Mesenchymal stem cell (in vitro differentiated cells and primary cell): ENCODE measurements at places on chromosomes 1 and 21.
A peak's percentile ranks its signal among the peaks of the same experiment; 100 is the strongest.

GRCh38 chr1:61654067-61654466 lies 70.9 kb downstream of the TM2D1 start:
- DNase-seq: no peak

DNA sequence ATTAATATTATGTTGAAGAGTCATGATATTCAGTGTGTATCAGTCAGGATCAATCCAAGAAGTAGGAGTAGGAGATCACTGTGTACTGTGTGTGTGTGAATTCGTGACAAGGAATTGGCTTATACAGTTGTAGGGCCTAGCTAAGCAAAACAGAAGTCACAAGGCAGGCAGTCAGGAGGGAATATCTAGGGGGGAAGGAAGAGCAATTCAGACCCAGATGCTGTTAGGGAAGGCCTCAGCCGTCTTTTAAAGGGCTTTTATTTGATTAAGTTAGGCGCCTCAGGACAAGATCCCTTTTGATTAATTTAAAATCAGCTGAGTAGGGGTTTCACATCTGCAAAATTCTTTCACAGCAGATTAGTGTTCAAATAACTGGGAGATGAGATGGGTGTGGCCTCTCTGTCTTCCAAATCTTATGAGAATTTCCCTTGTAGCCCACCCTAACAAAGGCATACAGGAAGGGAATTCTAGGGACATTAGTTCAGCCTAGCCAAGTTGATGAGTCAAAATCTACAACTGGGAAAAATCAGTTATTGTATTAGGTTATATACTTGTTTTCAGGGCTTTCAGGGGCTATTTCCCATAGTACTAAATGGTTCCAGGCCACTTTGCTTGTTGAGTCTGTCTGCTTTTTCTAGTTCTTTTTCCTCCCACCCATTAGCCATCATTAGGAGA lies 47.4 kb downstream of the ALG6 start:
- DNase-seq: no peak

- DNase-seq: no peak
Observed at GRCh38 chr1:200654660-200655059, 15.0 kb downstream of the DDX59 start.

- DNase-seq: no peak
Observed at GRCh38 chr1:91171898-91172297, 150.1 kb upstream of the ZNF644 start.

- peak; percentile 50 for DNase-seq
Observed at GRCh38 chr1:53987880-53988279, 30.1 kb downstream of the LDLRAD1 start.

GRCh38 chr1:113787663-113788062 lies 24.6 kb downstream of the RSBN1 start:
- no peak for DNase-seq

DNA sequence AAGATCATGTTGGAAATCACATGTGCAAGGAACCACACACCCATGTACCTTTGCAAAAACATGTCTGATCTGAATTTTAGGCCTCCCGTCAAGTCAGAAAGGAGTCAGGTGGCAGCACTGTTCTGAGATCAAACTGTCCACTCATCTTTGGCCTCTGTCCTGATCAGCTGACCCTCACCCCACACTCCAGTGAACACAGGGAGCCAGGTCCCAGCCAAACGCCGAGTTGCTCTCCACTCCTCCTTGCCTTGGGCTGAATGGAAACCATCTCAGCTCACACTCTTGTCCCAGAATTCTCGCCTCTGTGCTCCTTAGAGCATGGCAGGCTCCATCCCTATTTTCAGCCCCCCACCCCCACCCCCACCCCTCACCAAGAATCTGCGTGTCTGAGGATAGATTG lies 4.6 kb upstream of the RNF186 start:
- DNase-seq: no peak

DNA sequence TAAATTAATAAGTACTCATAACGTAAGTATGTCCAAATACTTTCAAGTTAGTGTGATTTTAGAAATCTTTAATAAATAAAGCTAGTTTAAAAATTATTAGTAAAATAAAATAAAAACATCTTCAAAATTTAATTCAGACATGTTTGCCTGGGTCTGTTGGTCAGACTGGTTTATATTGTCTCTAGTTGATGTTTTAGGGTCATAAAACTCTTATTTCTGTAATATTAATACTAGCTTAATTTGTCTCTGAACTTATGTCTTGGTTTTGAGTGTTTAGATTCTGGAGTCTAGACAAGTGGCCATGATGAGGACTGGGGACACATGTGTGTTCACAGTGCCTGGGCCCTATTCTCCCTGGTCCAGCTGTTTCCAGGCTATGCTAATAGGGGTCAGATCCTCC lies 184.5 kb upstream of the TNR start:
- no peak for DNase-seq

DNA sequence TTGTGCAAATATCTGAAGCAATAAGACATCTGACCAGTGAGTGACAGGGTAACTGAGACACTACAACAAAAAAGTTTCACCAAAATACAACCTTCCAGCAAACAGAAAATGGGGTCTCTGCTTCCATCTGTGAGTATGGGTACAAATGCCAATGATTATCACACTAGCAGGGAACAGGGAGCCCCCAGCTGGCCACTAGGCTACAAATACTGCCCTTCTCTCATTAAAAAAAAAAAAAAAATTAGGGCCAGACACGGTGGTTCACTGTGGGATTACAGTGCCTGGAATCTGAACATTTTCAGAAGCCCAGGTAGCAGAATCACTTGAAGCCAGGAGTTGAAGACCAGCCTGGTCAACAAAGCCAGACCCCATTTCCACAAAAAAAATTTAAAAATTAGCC lies 48.4 kb upstream of the EDARADD start:
- no peak for DNase-seq

GRCh38 chr1:190262538-190262937 lies 215.1 kb downstream of the BRINP3 start:
- no peak for DNase-seq

GRCh38 chr1:193365966-193366365 lies 179.6 kb upstream of the B3GALT2 start:
- DNase-seq: no peak

- peak; percentile 49 for DNase-seq
Observed at GRCh38 chr1:234600418-234601281, 9.3 kb downstream of the IRF2BP2 start.

DNA sequence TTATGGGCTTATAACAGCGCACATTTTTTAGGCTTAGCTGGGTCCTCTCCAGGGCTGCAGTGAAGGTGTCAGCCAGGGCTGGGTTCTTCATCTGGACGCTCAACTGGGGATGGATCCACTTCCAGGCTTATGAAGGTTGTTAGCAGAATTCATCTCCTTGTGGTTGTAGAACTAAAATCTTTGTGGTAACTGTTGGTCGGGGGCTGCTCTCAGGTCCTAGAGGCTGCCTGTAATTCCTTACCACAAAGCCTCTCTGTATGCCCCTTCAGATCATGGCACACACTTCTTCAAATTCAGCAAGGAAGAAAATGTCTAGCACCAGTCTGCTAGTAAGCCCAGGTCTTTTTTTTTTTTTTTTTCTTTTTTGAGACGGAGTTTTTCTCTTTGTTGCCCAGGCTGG lies 40.9 kb upstream of the EPS8L3 start:
- no peak for DNase-seq

GRCh38 chr1:229011022-229011421 lies 259.9 kb upstream of the RAB4A start:
- DNase-seq: peak; percentile 39

DNA sequence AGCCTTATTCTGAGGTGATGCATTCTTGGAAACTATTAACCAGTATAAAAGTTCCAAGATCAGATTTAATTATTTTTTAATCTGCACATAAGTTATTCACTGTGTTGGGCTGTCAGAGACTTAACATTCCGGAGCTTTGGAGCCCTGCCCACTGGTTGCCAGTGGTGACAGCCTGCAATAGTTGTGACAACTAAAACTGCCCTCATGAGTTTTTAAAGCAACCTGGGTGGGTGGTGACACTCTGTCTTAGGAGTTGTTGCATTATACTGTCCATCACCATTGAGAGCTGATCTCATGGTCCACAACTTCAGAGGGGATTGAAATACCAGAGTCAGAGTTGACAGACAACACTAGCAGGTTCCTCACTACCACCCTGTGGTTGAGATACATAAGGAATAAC lies 653.9 kb upstream of the USP24 start:
- DNase-seq: no peak

- DNase-seq: no peak
Observed at GRCh38 chr1:203059485-203059884, 26.3 kb downstream of the MYOG start.

DNA sequence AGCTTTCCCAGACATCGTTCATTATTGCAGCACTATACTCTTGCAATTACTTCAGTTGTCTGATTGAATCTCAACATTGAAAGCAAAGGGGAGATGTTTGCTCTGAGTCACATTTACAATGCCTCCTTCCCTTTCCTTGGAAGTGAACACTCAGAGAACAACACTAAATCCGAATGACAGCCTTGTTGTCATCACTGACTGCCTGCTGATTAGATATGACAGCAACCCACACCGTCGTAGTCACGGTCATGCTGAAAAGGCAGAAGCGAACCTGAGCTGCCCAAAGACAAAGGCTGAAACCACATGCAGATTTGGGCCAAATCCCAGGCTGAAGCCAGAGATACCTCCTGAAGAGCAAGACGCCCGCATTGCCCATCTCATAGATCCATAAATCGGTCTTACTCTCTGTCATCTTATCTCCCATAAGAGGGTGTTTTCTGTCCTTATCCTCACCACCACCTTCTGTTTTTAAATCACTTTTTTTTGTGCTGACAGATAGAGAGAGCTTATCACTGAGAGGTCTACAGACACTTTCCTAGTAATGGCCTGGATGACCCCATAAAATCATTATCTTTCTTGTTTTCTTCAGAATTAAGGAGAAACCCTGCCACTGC lies 47.5 kb downstream of the TMCO4 start:
- no peak for DNase-seq

GRCh38 chr1:156958247-156958714 lies 37.8 kb downstream of the LRRC71 start:
- DNase-seq: no peak

DNA sequence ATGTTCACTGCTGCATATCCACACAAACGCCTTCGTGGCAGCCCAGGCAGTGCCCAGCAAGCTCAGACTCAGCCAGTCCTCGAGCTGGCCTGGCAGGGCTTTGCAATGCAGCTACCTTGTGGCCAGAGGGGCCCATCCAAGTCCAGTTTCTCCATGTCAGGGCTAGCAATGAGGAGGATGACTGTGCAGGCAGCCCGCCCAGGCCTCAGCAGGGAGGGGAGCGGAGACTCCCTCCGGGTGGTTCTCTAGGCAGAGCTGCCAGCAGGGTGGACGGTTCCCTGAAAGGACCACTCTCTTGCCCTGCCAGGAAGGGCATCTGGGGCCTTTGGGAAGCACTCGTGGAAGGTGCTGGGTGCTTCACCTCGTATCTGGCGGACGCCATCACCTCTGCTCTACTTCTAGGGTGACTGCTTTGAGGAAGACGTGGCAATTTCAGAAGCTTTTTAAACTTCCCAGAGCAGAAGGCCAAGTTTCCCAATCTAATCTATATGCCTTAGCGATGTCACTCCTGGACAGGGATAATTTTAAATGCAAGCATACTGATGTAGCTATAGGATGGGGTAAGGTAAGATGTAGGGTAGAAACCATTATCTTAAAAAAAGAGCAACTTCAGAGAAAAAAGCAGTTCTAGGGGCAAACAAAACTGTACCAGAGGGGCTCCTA lies 56.2 kb downstream of the RUNX1 start:
- no peak for DNase-seq

DNA sequence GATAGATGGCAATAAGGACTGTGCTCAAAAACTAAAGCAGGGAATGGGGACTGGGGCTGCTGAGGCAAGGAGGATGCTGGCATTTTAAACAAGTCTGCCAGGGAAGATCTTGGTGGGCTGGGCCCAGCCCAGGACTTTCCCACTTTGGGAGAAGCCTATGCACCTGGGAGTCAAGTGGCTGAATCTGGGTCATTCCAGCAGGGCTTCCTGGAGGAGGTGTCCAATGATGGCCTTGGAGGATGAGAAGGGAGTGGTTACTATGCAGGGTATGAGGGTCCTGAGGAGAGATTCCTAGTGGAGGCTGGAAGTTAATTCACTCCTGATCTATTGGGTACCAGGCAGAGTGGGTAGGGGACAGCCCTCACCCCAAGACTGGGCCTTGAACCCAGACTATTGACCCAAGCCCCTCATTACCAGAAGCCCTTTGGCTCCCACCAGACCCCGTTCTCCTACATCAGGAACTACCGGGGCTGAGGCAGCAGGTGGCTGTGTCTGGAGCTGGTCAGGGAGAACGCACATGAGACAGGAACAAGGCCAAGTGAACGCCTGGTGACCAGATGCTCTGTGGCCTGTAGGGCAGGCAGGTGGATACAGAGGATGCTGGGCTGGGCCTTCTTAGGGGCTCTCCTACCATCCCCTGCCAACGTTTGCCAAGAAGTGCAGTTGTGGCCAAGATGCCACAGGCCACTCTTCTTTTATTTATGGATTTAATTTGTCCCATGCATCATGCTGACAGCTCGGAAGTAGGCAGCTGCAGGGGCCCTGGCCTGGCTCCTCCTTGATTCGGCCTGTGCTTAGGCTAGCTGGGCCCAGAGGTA lies 18.3 kb upstream of the LRP8 start:
- DNase-seq: no peak

- DNase-seq: no peak
Observed at GRCh38 chr21:41277846-41278245, 38.8 kb upstream of the FAM3B start.

DNA sequence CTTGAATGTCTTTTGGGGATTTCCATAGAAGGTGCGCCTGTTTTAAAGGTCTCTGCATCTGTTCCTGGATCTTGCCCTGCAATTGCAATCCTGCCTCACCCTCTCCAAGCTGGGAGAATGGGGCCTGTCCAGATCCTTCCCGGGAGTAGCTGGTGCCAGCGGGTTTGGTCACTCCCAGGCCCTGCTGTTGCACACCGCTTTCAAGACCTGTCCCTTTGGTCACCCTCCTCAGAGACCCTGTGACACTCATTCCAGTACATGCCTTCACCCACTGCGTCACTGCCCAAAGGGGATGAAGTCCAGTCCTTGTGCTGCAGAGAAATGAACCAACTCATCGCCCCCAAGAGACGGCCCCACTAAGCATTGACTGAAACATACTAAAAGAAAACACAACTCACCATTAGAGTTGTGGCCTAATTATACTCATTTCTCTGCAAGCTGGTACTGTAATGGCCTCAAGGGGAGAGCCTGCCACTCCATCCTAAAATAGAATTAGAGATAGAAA lies 1.9 kb upstream of the IRF2BP2 start:
- no peak for DNase-seq

DNA sequence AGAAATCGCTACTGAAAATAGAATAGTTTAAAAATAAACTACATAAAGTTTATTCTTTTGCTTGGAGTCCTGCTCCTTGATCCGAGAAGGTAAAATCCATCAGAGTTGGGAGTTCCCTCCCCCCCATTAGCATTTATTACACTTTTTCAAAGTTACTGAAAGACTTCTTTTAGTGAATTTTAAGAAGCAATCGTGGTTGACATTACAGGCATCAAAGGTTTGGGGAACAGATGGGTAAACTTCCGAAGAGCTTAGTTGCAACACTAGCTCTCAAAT lies 31.0 kb upstream of the NFIA start:
- peak; percentile 4 for DNase-seq

GRCh38 chr1:29283804-29284195 lies 47.5 kb downstream of the PTPRU start:
- DNase-seq: no peak
